Inflammatory macrophage treated with lipopolysaccharide for 4 hours (primary cell): ENCODE measurements at places on chromosomes 4 and X.
A peak's percentile ranks its signal among the peaks of the same experiment; 100 is the strongest.

GRCh38 chr4:125140966-125141495, 173.7 kb upstream of the FAT4 start:
- no peak for DNase-seq

GRCh38 chr4:130143656-130144055, 1047.7 kb downstream of the C4orf33 start:
- DNase-seq = no peak

DNA sequence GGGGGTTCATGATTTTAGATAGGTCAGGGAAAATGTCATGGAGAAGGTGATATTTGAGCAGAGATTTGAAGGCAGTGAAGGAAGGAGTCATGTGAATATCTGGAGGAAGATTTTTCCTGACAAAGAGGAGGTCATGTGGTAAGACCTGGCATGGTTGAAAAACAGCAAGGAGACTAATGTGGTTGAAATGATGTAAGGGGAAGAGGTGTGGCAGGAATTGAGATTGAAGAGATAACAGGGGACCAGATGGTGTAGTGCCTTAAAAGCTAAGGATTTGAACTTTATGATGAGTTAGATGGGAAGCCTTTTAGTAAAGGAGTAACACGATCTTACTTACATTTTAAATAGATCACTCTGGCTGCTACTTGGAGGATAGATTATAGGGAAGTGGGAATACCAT, 210.9 kb downstream of the RTL9 start:
- no peak for DNase-seq

GRCh38 chr4:25172961-25173915, 13.0 kb upstream of the SEPSECS start:
- peak; percentile 98 for DNase-seq

DNA sequence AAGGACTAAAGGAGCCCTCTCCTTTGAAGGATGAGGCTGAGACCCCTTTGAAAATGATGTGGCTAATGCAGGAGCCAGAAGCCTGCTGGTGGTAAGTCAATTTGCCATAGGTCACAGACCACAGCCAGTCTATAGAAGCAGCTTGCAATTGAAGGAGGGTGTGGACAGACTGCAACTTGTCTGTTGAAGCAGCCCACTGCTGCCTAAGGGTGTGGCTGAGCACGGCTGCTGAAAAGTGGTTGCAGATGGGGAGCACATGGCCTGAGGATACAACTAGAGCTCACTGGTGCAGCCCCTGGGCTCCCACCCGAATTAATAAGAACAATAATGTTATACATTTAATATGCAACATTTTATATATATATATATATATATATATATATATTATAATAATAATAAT, 11.4 kb upstream of the EXOC1L start:
- no peak for DNase-seq

DNA sequence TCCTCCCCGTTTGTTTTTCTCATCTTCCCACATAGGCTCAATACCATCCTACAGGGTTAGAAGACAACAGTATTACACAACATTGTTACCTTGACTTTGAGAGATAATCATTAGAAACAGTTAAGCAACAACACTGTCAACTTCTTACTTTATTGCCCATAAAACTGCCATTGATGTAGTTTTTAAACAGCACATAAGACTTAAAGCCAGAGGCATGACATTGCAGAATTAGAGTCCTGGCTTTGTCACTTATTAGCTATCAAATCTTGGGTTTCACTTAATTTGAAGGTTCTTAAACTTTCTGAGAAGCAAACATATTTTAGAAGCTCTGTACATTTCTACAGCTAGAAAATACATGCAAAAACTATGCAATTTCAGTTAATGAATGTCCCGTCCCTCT, 41.8 kb downstream of the EIF4E start:
- DNase-seq = no peak

DNA sequence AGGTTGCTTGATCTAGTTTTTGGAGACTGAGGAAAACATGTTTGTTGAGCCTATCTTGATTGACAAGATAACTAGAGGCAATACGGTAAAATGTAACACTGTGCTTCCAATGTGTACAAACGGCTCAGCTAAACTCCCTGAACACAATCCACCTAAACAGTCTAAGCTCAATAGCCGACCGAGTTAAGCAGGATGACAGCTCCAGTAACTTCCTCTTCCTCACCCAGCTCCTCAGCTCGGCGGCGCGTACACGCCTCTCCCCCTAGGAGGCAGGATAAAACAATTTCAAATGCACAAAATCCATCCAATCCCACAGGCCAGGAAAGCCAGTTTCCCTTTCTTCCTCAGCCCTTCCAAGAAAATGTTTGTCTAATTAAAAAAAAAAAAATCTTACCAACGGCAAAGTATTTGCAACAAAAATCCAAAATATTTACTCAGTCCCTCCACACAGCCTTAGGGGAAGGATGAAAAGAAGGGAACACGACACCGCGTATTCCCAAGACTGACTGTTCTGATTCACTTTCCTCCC, 1.0 kb downstream of the CNOT6L start:
- DNase-seq = peak; percentile 86
